ENCODE measurements at places on chromosomes 5 and 9.

GRCh38 chr5:38022631-38023030 lies 182.8 kb upstream of the GDNF start:
- DNase-seq: no peak

DNA sequence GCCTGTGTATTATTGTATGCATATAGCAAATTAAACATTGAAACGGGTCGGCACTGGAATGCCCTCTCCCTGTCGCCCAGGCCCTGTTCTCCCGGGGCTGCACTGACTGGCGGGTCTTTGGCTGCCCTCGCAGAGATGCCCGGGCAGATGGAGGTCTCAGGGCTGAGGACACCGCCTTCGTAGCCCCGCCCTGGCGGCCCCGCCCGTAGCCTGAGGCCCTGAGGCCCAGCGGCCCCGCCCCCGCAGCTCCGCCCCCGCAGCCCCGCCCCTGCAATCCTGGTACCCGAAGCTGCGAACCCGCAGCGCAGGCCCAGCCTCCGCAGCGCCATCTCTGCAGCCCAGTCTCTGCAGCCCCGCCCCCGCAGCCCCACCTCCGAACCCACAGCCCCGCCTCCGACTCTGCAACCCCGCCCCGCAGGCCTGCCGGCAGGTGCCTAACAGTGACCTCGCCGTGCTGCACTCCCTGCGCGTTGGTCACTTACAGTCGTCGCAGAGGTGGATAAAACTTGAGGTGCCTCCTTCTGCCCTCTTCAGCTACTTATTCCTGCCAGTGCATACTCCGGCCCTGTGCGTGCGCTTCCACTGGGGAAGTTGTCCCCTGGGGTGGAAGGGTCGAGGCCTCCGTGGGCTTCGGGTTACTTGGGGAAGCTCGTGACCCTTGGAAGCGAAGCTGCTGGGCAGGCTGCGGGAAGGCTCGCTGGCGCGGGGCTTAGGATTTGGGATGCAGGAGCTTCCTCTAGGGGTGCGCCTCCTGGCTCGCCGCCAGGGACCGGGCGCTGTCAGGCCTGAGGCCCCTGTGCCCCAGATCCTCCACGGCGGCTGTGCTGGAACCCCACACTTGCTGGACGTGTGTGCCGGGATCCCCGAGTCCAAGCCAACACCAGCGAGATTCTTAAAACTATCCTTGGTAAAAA lies 72.3 kb downstream of the ICE1 start:
- peak; percentile 33 for DNase-seq

- DNase-seq: no peak
Measured at GRCh38 chr5:154291917-154292316, 101.4 kb downstream of the GALNT10 start.

- no peak for DNase-seq
Measured at GRCh38 chr9:126628969-126629674, 15.4 kb downstream of the LMX1B start.

- DNase-seq: no peak
Measured at GRCh38 chr9:134156564-134157377, 7.6 kb downstream of the RNU6ATAC start.

GRCh38 chr5:98206566-98206965 lies 566.9 kb upstream of the RGMB start:
- no peak for DNase-seq

- peak; percentile 92 for DNase-seq
Measured at GRCh38 chr9:3768712-3769457, 243.1 kb upstream of the RFX3 start.

- peak; percentile 88 for DNase-seq
Measured at GRCh38 chr9:99377790-99378775, 156.0 kb downstream of the SEC61B start.

DNA sequence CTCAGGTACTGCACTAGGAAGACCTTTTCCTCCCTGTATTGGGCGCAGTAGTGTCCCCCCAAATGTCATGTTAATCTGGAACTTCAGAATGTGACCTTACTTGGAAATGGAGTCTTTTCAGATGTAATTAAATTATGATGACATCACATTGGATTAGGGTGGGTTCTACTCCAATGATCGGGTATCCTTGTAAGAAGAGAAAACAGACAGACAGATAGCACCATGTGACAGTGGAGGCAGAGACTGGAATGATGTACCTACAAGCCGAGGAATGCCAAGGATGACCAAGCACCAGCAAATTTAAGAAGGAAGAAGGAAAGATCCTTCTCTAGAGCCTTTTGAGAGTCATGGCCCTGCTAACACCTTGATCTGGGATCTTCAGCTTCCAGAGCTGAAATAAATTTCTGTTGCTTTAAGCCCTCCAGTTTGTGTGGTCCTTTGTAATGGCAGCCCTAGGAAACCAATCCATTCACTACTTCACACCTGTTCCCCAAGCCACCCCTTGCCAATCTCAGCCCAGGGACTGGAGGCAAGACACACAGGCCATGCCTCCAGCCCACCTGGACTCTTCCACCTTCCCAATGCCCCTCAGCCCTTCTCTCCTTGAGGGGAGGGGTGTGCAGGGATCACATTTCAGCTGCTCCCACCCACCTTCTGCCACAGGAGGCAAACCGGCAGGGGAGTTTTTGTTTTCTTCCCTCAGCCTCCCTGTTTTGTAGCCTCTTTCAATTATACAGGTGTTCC lies 1.6 kb downstream of the CCNJL start:
- no peak for DNase-seq

DNA sequence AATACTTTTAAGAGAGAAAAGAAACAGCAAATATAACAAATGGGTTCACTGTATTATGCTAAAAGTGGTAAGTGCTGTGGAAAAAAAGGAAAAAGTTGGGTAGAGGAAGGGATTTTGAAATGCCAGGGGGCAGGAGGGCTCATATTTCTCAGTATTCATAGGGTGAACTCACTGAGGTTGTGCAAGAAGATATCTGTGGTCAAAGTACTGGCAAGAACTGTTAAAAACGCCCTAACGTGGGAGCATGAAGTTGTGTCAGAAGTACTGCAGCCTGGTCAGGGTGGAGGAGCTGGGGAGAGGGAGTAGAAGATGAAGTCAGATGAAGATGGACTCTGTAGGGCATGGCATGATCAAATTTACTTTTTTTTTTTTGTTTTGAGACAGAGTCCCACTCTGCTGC lies 31.2 kb upstream of the SLC28A3 start:
- DNase-seq: peak; percentile 97
